ENCODE measurements at places on chromosomes 4 and X.

DNA sequence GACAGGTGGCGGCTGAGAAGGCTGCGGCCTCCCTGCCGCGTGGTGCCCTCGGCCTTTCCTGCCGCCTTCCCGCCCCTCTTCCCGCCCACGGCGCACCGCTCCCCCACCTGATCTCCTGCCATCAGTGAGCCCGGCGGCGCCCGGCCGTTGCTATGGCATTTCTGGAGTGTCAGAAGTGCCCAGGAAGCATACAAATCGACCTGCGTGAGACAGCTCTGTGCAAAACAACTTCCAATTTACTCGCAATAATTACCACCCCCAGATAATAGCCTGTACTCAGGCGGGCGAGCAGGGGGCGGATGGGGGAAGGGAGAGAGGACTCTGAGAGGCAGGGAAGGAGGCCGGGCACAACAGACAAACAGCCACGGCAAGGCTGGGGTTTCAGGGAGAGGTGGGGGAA lies 16.6 kb upstream of the ERCC6L start:
- DNase-seq: no peak

GRCh38 chr4:183344523-183345255 lies 22.5 kb upstream of the CLDN24 start:
- no peak for DNase-seq

DNA sequence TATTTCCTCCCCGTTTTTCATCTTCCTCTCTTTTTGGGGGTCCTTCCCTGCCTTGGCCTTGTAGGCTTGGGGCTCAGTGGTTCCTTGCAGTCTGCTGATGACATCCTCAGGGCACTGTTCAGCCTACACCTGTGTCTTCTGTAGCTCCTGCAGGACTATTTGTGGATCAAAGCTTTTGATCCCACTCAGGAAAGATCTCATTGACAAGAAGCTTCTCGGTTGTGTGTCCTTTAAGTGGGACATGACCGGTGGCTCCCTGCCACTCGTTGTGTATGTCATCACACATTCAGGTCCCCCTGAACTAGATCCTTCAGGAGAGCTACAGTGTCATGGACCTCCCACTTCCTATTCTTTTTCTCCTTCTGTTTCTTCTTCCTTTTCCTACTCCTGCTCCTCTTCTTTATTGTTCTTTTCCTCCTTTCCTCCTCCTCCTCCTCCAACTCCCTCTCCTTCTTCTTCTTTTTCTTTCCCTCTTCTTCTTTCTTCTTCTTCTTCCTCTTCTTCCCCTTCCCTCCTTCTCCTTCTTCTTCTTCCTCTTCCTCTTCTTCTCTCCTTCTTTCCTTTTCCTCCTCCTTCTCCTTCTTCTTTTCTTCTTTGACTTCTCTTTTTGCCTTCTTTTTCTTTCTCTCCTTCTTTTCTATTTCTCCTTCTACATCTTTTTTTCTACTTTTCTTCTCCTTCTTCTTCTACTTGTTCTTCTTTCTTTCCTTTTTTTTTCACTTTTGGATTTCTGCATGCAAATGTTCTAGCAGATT lies 67.8 kb downstream of the NBDY start:
- no peak for DNase-seq

DNA sequence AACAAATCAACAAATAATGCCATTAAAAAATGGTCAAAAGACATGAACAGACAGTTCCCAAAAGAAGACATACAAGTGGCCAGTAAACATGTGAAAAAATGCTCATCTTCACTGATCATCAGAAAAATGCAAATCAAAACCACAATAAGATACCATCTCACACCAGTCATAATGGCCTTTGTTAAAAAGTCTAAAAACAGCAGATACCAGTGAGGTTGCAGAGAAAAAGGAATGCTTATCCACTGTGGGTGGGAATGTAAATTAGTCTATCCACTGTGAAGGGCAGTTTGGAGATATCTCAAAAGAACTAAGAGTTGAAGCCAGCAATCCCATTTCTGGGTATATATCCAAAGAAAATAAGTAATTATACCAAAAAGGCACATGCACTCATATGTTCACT lies 668.1 kb upstream of the CPEB2 start:
- no peak for DNase-seq

GRCh38 chr4:26150948-26151347 lies 169.9 kb upstream of the RBPJ start:
- DNase-seq: no peak

- DNase-seq: no peak
Observed at GRCh38 chr4:964346-965025, 8.9 kb downstream of the DGKQ start.

Measured in stimulated activated CD8-positive, alpha-beta memory T cell treated with anti-CD3 and anti-CD28 coated beads, Interleukin-15, amount 100 ng/mL, for 24 hours (primary cell).